Stomach (tissue), 19 donors: ENCODE measurements at places on chromosomes 16 and 17. TPM values are rescaled to one million over a fixed set of nuclear protein-coding genes. Genes with fewer than 3 reads are reported as not detected.
A peak's percentile ranks its signal among the peaks of the same experiment; 100 is the strongest.

- H3K36me3 ChIP-seq: peaks cover 61% of the 10 kb centered on the region
- H3K4me1 ChIP-seq: no peaks in the 10 kb centered on the region
- no peak overlapping the region for H3K27ac ChIP-seq
- no peaks in the 10 kb centered on the region for H3K27me3 ChIP-seq
- DNase-seq: peak; percentile 36
Observed at GRCh38 chr17:19317359-19318095, 45.0 kb downstream of the B9D1 start.

GRCh38 chr16:8044796-8045195 lies 545.5 kb downstream of the TMEM114 start:
- no peaks in the 10 kb centered on the region for H3K36me3 ChIP-seq
- no peak for DNase-seq
- H3K27ac ChIP-seq: no peak overlapping the region
- H3K4me3 ChIP-seq: no peak overlapping the region

DNA sequence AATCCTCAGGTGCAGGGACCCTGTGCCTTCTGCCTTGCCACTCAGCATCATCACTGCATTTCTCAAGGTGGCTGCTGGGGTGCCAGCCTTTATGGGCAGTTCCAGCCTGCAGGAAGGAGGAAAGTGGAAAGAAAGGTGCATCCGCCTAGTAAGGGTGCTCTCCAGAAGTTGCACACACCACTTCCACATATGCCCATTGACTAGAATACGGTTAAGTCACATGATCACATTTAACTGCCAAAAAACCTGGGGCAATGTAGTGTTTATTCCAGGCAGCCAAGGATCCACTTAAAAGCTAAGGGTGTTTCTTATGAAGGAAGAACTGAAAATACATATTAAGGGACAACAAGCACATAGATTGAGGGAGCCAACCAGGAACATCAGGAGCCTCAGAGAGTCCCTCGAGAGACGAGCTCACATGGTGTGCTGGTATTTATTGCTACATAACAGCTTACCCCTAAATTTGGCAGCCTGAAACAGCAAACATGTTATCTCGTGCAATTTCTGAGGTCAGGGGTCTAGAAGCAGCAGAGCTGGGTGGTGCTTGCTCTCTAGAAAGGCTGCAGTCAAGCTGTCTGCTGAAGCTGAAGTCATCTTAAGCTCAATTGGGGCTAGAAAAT lies 52.0 kb upstream of the MMP2 start:
- no peak for DNase-seq
- H3K27ac ChIP-seq: no peak overlapping the region
- no peak overlapping the region for H3K4me3 ChIP-seq

- peaks cover 32% of the 10 kb centered on the region for H3K4me1 ChIP-seq
- peaks cover 4% of the 10 kb centered on the region for H3K36me3 ChIP-seq
- H3K4me3 ChIP-seq: no peak overlapping the region
Observed at GRCh38 chr16:11151885-11152629, 103.9 kb downstream of the SOCS1 start.

- H3K36me3 ChIP-seq: peaks cover 10% of the 10 kb centered on the region
- H3K4me1 ChIP-seq: no peaks in the 10 kb centered on the region
- H3K27ac ChIP-seq: no peak overlapping the region
- H3K4me3 ChIP-seq: no peak overlapping the region
Observed at GRCh38 chr17:57009737-57010445, 32.0 kb downstream of the SCPEP1 start.

DNA sequence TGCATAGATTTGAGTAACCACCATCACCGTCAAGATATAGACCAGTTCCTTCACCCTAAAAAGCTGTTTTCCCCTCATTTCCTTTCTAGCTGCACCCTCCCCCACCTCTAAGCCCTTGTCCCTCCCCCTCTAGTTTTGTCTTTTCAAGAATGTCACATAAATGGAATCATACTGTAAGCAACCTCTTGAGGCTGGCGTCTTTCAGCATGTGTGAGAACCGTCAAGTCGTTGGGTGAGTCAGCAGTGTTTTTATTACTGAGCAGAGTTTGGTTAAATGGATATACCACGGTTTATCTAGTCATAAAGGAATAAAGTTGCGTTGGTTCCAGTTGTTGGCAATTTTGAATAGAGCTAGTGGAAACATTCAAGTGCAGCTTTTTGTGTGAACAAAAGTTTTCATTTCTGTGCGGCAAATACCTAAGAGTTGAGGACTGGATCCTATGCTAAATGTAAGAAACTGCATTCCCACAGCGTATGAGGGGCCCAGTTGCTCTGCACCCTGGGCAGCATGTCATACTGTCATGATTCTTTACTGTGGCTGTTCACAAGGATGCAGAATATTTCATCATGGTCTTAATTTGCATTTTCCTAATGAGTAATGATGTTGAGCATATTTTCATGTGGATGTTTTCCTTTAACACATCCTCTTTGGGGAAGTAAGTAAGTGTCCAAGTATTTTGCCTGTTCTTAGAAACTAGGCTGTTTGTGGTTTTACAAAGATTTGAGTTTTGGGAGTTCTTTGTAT lies 264.3 kb downstream of the CPPED1 start:
- no peak overlapping the region for H3K27ac ChIP-seq
- no peaks in the 10 kb centered on the region for H3K27me3 ChIP-seq
- H3K4me1 ChIP-seq: peaks cover 12% of the 10 kb centered on the region
- no peak for DNase-seq
- H3K36me3 ChIP-seq: no peaks in the 10 kb centered on the region

DNA sequence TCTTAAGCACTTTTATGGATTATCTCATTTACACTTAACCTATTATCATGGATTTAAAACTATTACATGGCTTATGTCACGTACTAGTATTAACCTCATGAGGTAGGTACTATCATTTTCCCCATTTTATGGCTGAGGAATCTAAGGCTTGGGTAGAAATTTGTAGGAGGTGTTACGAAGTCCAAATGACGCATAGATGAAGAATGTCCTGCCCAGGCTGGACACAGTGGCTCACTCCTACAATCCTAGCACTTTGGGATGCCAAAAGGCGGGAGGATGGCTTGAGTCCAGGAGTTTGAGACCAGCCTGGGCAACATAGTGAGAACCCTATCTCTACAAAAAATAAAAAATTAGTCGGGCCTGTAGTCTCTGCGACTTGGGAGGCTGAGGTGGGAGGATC lies 4.8 kb upstream of the C1QL1 start:
- no peak overlapping the region for H3K27ac ChIP-seq
- H3K4me3 ChIP-seq: no peak overlapping the region
- H3K27me3 ChIP-seq: no peaks in the 10 kb centered on the region
- DNase-seq: no peak
- peaks cover 43% of the 10 kb centered on the region for H3K4me1 ChIP-seq

- no peaks in the 10 kb centered on the region for H3K36me3 ChIP-seq
- no peaks in the 10 kb centered on the region for H3K27me3 ChIP-seq
- no peak overlapping the region for H3K4me3 ChIP-seq
- DNase-seq: no peak
- H3K4me1 ChIP-seq: peaks cover under 1% of the 10 kb centered on the region
Observed at GRCh38 chr16:74577882-74578366, 29.0 kb downstream of the GLG1 start.

DNA sequence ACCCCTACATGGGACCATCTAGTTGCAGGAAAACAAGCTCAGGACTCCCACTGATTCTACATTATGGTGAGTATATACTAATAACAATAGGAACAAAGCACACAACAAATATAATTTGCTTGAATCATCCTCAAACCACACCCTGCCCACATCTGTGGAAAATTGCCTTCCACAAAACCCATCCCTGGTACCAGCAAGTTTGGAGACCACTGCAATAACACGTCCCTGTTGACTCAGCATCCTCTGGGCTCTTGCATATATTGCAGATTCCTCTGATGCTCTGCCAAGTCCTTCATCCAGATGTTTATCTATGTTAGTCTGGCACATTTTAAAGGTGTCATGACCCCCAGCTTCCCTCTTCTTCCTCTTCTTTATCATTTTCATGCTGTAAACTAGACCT lies 138.4 kb downstream of the PCTP start:
- no peak overlapping the region for H3K27ac ChIP-seq
- H3K4me3 ChIP-seq: no peak overlapping the region
- H3K36me3 ChIP-seq: no peaks in the 10 kb centered on the region
- no peaks in the 10 kb centered on the region for H3K4me1 ChIP-seq

DNA sequence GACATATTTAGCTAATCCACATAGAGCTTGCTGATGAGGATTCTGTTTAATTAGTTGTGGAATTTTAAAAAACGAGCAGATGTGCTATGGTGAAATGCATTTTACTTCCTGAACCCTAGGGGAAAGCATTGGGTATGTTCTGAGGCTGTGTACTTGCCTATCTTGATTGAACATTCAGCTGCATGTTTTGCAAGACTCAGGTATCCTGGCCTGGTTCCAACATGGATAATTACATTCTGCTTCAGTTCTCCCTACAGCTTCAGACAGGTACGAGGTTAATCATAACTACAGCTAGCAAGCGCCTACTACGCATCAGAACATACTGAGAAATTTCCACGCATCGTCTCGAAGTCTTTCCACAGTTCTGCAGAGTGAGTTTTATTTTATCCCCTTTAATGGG lies 77.0 kb downstream of the HS3ST2 start:
- no peaks in the 10 kb centered on the region for H3K36me3 ChIP-seq
- H3K4me1 ChIP-seq: no peaks in the 10 kb centered on the region
- H3K4me3 ChIP-seq: no peak overlapping the region
- no peak overlapping the region for H3K27ac ChIP-seq

- H3K27me3 ChIP-seq: no peaks in the 10 kb centered on the region
- peaks cover 84% of the 10 kb centered on the region for H3K4me1 ChIP-seq
- DNase-seq: no peak
- no peak overlapping the region for H3K4me3 ChIP-seq
Observed at GRCh38 chr16:27323781-27324561, 10.2 kb downstream of the IL4R start.

NPTX1 gene
- total RNA-seq: 7.8 TPM

HCRT gene
- not detected for total RNA-seq

FAM222B gene
- 24.6 TPM for total RNA-seq

LAT gene
- 1.3 TPM for total RNA-seq

GDPD3 gene
- total RNA-seq: 1.8 TPM

KRTAP9-1 gene
- not detected for total RNA-seq

C1QTNF1 gene
- 6.4 TPM for total RNA-seq
